ENCODE measurements at places on chromosomes 3 and 15. TPM values are rescaled to one million over a fixed set of nuclear protein-coding genes. Genes with fewer than 3 reads are reported as not detected.

KCNMB3 gene
- total RNA-seq = 2.5 TPM

KNL1 gene
- total RNA-seq = 0.61 TPM

CCDC39 gene
- not detected for total RNA-seq

CPN2 gene
- not detected for total RNA-seq

DGKG gene
- 4.7 TPM for total RNA-seq

FAH gene
- 31.7 TPM for total RNA-seq

- H3K4me3 ChIP-seq = no peak overlapping the region
- no peaks in the 10 kb centered on the region for H3K36me3 ChIP-seq
- H3K4me1 ChIP-seq = peaks cover 14% of the 10 kb centered on the region
- H3K27ac ChIP-seq = no peak overlapping the region
Observed at GRCh38 chr15:99305761-99306505, 54.7 kb downstream of the LRRC28 start.

DNA sequence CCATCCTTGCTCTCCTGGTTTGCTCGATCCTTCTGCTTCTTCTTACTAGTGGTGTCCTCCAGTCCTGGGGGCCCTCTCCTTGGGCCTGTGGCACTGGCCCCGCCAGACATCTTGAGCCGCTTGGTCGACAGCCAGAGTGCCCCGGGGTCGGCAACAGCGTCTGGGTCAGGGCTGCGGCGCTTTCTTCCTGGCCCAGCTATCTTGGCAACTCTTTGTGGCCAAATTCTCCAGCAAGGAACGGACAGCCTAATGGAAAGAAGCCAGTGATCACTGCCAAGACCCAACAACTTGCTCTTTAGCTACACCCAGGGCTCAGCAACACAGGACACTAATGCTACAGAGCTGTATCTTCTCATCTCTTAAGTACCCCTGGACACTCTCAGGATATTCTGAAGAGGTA is 1.6 kb downstream of the USP19 start:
- no peaks in the 10 kb centered on the region for H3K27me3 ChIP-seq
- H3K4me3 ChIP-seq = no peak overlapping the region
- no peak for DNase-seq
- peaks cover 74% of the 10 kb centered on the region for H3K36me3 ChIP-seq

GRCh38 chr3:151787626-151788025 is 26.3 kb upstream of the AADAC start:
- H3K4me1 ChIP-seq = no peaks in the 10 kb centered on the region
- H3K27me3 ChIP-seq = no peaks in the 10 kb centered on the region
- H3K4me3 ChIP-seq = no peak overlapping the region
- no peak for DNase-seq

DNA sequence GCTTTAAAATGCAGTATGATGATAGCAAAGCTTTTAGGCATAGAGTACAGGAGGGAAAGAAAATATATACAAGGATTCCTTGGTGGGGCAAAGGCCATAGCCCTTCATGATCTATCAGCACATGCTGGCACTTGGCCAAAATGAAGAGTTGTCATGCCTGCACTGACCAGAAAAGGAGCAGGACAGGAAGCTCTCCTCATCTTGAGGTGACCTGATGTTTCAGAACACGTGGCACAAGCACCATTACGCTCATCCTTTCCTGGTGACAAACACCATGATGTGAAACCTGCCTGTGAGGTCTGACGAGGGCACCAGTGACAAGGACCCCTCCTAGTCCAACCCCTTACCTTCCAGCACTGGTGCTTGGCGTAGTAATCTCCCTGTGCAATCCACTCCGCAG is 77.9 kb upstream of the DCLK3 start:
- H3K4me1 ChIP-seq = no peaks in the 10 kb centered on the region
- DNase-seq = no peak
- H3K27ac ChIP-seq = no peak overlapping the region
- H3K4me3 ChIP-seq = no peak overlapping the region
- H3K27me3 ChIP-seq = no peaks in the 10 kb centered on the region

GRCh38 chr15:83144771-83145170 is 37.3 kb downstream of the TM6SF1 start:
- peaks cover 20% of the 10 kb centered on the region for H3K36me3 ChIP-seq
- H3K4me3 ChIP-seq = no peak overlapping the region
- no peaks in the 10 kb centered on the region for H3K4me1 ChIP-seq
- no peak for DNase-seq

- H3K4me1 ChIP-seq = no peaks in the 10 kb centered on the region
- no peak overlapping the region for H3K27ac ChIP-seq
- no peak overlapping the region for H3K4me3 ChIP-seq
- no peak for DNase-seq
Observed at GRCh38 chr15:83292317-83292716, 7.9 kb upstream of the BNC1 start.

DNA sequence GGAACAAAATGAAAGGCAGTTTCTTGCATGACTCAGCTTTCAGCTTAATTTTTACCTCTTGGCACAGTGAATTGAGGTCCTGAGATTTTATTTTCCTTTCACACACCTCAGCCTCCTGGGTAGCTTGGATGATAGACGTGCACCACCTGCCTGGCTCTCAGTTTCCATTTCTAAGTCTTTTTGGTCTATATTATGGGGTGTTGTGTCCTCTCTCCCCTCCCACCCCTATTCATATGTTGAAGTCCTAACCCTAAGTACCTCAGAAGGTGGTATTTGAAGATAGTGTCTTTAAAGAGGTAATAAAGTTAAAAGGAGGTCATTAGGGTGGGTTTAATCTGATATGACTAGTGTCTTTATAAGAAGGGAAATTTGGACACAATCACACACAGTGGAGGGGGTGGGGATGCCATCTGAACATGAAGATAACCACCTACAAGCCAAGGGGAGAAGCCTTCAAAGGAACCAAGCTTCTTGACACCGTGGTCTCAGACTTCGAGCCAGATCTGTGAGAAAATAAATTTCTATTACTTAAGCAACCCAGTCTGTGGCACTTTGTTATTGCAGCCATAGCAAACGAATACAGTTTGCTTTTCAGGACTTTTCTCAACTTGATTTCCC is 85.2 kb downstream of the STRIT1 start:
- no peak for DNase-seq
- H3K4me1 ChIP-seq = no peaks in the 10 kb centered on the region
- H3K27ac ChIP-seq = no peak overlapping the region
- no peaks in the 10 kb centered on the region for H3K36me3 ChIP-seq

DNA sequence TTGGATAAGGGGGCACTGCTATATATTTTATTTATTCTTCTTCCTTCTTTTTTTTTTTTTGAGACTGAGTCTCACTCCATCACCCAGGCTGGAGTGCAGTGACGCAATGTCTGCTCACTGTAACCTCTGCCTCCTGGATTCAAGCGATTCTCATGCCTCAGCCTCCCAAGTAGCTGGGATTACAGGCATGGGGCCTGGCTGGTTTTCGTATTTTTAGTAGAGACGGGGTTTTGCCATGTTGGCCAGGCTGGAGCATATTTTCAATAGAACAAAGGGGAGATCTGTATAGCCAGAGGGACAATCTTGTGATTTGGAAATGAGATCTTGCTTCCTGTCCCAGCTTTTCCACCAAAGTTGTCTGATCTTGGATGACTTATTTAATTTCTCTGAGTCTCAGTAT is 133.1 kb upstream of the ABHD17C start:
- H3K4me1 ChIP-seq = peaks cover 39% of the 10 kb centered on the region
- no peaks in the 10 kb centered on the region for H3K27me3 ChIP-seq
- no peaks in the 10 kb centered on the region for H3K36me3 ChIP-seq
- H3K4me3 ChIP-seq = no peak overlapping the region
- DNase-seq = no peak

GRCh38 chr3:178112134-178112533 is 424.1 kb upstream of the KCNMB2 start:
- no peak for DNase-seq
- H3K4me3 ChIP-seq = no peak overlapping the region

DNA sequence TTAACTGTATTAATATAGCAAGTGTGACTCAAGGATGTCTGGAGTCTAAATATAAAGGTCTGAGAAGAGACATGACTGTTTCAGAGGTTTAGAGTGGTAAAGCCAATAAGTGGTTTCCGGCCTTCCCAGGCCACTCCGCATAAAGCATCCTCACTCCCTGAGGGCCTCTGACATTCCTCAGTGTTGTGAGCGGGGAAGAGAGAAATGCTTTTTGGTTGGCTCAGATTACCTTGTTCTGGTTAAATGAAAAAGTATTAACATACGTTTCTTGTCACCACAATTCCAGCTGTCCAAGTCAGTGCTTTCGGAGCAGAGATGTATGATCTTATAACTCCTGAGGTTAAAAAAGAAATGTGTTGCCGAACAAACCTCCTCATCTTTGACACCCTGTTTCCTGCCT is 103.8 kb downstream of the RBMS3 start:
- H3K36me3 ChIP-seq = no peaks in the 10 kb centered on the region
- H3K27ac ChIP-seq = no peak overlapping the region
- H3K27me3 ChIP-seq = no peaks in the 10 kb centered on the region
- DNase-seq = no peak
- H3K4me1 ChIP-seq = no peaks in the 10 kb centered on the region

DNA sequence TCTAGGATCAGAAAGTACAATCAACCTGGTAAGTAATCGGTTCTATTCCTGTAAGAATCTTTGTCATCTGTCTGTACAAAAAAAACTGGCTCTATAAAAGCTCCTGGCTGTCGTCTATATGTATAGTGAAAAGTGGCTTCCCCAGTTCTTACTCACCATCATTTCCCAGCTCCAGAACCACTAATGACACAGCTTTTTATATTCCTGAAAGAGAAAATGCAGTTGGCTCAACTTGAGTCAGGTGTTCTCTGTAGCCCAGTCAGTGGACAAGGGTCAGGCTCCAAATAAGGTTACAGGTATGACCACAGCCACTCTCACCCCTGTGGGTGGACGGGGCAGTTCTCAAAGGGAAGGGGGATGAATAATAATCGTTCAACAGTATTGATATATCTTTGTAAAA is 85.1 kb downstream of the AP4E1 start:
- DNase-seq = no peak
- H3K27me3 ChIP-seq = no peaks in the 10 kb centered on the region
- H3K36me3 ChIP-seq = peaks cover 32% of the 10 kb centered on the region
- H3K27ac ChIP-seq = no peak overlapping the region
- H3K4me1 ChIP-seq = no peaks in the 10 kb centered on the region

Data from upper lobe of right lung (tissue), 1 donor.